ENCODE measurements at places on chromosomes 2 and 18.

DNA sequence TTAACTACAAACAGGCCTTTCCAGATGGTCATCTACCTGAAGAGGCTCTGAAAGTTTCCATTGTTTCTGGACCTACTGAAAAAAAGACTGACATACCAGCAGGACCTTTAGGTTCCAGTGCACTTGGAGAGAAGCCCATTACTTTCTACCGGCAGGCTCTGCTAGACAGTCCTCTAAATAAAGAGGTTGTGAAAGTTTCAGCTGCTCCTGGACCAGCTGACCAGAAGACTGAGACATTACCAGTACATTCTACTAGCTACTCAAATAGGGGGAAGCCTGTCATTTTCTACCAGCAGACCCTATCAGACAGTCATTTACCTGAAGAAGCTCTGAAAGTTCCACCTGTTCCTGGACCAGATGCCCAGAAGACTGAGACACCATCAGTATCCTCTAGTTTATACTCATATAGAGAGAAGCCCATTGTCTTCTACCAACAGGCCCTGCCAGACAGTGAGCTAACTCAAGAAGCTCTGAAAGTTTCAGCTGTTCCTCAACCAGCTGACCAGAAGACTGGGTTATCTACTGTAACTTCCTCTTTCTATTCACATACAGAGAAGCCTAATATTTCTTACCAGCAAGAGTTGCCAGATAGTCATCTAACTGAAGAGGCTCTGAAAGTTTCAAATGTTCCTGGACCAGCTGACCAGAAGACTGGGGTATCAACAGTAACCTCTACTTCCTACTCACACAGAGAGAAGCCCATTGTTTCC is 65.8 kb downstream of the ALMS1 start:
- DNase-seq = peak; percentile 8

DNA sequence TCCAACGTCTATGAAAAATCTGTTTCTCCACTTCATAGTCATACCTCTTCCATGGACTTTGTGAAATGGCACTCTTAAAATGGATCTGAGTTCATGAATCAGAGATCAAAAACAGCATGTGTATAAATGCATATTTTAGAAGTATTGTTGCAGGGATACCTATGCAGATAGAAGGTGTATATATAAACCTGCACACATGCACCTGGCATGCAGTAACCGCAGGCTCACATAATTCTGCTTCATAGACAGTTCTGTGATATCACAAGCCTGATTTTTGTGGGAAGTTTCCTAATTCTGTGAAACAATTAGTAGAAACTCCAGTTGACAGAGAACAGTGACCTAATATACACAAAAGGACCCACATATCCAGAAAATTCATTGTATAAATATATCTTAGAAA is 421.7 kb downstream of the TGIF1 start:
- DNase-seq = no peak

DNA sequence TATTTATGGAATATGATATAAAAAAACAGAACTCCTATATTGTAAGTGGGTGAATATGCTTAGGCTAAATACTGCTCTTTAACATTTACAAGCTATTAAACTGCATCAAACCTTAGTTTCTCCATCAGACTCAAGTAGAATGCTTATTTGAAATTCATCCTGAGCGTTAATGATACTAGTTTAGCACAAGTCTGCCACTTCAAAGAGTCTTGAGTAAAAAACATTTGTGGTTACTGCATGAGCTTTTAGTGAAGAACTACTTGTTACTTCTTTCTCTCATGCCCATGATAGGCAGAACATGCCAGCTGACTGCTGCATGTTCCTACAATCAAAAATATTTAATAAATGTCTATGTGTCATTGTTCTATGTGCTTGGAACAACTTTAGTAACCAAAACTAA is 12.1 kb downstream of the YES1 start:
- DNase-seq = no peak

DNA sequence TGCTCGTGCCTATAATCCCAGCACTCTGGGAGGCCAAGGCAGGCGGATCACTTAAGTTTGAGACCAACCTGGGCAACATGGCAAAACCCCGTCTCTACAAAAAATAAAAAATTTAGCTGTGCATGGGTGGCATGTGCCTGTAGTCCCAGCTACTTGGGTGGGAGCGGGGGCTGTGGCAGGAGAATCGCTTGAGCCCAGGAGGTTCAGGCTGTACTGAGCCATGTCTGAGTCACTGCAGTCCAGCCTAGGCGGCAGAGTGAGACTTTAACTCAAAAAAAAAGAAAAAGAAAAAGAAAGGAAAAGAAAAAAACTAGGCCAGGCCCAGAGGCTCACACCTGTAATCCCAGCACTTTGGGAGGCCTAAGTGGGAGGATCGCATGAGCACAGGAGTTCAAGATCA is 30.8 kb downstream of the TWSG1 start:
- DNase-seq = no peak

GRCh38 chr2:109433926-109434325 is 179.8 kb downstream of the SEPTIN10 start:
- DNase-seq = no peak

DNA sequence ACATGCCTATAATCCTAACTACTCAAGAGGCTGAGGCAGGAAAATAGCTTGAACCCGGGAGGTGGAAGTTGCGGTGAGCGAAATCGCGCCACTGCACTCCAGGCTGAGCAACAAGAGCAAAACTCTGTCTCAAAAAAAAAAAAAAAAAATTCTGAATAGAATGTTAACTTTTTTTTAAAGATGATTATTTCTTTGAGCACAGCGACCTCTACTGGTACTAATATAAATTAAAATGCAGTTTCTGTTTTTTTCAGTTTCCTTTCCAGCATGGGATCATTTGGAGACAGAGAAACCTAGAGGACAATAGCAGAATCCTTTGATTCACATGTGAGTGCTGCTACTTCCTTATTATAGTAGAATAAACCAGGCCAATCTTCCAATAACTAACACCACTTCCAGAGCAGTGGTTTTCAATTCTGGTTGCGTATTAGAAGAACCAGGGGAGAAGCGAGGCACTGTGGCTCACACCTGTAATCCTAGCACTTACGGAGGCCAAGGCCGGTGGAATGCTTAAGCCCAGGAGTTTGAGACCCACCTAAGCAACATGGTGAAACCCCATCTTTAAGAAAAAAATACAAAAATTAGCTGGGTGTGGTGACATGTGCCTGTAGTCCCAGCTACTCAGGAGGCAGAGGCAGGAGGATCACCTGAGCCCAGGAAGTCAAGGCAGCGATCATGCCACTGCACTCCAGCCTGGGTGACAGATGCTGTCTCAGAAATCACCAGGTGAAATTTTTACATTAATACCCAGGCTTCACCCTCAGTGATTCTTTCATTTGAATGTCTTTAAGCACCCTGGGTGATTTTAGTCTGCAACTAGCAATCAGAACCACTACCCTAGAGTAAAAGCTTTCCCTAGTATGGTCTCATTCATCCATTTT is 10.1 kb downstream of the SRSF7 start:
- DNase-seq = no peak

GRCh38 chr2:179612591-179613298 is 248.7 kb downstream of the ZNF385B start:
- DNase-seq = no peak

- no peak for DNase-seq
Measured at GRCh38 chr2:207312006-207312356, 146.2 kb upstream of the KLF7 start.

GRCh38 chr2:191539068-191539467 is 138.9 kb upstream of the NABP1 start:
- DNase-seq = no peak

DNA sequence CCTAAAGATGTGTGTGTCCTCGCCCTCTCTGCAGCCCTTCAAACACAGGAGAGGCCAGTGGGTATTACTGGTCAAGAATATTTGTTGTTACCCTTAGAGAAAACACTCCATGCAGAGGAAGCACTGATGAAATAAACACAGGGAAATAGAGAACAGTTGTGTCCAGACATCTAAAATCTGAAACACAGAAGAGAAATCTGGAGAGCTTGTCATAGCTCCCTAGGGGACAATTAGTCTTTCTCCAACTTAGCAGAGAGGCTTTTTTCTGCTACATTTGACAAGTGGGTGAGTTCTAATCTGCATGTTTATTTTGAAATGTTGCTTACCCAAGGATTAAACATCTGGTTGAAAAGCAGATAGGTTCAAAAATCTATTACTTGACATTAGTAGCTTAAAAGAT is 190.1 kb downstream of the CTNNA2 start:
- DNase-seq = no peak

- no peak for DNase-seq
Measured at GRCh38 chr18:35969676-35970075, 2.8 kb upstream of the RMP24 start.

DNA sequence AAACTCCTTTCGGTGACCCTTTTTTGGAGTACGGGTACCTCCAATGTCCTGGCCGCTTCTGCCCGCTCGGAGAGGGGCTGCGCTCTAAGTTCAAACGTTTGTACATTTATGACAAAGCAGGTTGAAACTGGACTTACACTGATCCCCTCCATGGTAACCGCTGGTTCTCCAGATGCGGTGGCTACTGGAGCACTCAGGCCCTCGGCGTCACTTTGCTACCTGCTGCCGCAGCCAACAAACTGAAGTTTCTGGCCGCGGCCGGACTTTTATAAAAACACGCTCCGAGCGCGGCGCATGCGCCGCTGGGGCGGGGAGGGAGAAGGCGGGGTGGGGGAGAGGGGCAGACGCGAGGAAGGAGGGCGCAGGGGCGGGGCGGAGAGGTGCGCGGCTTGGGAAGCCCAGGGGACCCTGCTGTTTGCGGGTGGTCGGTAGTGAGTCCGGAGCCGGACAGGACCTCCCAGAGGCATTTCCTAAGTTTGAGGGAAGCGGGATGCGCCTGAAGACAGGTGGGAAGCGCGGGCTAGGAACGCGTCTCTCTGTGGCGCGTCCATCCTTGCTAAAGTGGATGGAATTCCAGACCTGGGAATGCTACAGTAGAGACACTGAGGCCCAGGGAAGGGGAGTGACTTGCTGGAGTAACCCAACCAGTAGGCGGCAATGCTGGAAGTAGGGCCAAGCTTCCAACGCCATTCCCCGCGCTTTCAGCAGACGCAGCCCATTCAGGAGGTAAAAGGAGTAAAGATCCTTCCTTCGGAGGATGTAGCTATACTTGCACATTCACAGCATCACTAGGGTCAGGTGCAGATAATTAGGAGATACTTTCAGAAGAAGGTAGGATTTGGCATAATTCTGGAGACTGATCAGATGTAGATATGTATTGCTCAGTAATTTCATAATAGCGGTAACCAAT is at the start of gene CXCR4:
Gene CXCR4 (minus strand): TSS at position 241 of the 910 bp plus-strand sequence. CDS start 89 bp downstream, at position 152.
- DNase-seq = peak; percentile 49

GRCh38 chr2:191103774-191104173 is 47.0 kb downstream of the STAT4 start:
- DNase-seq = no peak

All from Ammon's horn (tissue), 1 donor.